BE2C (cell line): ENCODE measurements at places on chromosomes 3 and 15.

GRCh38 chr3:119794971-119795612, 13.2 kb downstream of the NR1I2 start:
- peak; percentile 20 for DNase-seq

GRCh38 chr3:15635121-15635661, 33.6 kb downstream of the BTD start:
- no peak for DNase-seq

- peak; percentile 68 for DNase-seq
These were observed 116.3 kb downstream of the RPL22L1 start for GRCh38 chr3:170753421-170754310.

DNA sequence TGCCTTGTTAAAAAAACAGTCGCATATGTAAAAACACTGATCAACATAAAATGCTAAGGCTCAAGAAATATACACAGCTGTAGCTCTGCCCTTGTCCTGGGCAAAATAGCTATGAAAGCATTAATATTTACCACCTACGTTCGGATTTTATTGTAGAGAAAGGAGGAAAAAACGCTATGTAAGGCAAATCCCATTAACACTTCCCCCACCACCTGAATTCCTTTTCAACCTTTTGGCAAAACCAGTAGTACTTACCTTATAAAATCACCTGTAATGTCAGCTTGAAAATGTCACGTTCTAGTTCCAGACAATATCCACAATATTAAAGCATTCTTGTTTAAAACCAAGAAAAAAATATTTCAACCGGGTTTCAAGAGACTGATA, 3.6 kb downstream of the TRA2B start:
- DNase-seq = no peak

GRCh38 chr3:128551867-128552266, 58.9 kb upstream of the GATA2 start:
- DNase-seq = no peak

GRCh38 chr3:12299026-12299425, 10.2 kb downstream of the PPARG start:
- no peak for DNase-seq

GRCh38 chr15:78977591-78978347, 32.9 kb upstream of the CTSH start:
- no peak for DNase-seq

DNA sequence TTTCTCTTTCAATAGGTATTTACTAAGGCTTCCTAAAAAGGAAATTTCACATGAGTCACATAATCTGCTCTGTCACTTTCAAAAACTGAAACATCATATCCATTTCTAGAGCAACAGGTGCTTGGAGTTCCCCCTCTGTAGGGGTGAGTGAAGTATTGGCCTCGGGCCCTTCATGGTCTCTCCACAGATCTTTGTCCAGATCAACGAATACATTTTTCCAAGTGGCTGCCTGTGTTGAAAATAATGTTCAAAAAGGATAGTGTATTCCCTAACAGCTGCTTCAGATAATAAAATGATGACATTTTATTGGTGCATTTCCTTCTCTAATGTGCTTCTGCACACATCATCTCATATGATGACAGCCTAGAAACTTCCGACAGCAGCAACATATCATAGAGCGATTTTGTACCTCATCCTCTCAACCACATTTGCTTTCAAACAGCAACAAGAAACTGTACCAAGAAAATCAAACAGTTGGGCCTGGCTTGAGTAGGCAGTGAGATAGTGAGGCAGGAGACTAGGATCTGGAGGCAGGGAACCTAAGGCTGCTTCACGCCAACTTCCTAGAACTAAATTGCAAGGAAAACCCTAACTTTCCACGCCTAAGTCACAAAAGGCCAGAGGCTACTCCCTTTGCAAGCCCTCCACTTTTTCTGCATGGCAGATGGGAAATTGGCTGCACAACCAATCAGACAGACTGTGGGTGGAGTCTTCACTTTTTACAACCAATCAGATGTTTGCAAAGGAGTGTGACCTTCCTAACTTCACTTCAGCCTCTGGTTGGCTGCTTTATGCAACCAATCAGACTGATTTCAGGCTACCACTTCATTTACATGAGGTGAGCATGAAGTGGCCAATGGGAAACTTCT, 340.2 kb downstream of the LRRC3B start:
- no peak for DNase-seq

- DNase-seq = no peak
These were observed 20.4 kb upstream of the SLC25A38 start for GRCh38 chr3:39362812-39363211.

DNA sequence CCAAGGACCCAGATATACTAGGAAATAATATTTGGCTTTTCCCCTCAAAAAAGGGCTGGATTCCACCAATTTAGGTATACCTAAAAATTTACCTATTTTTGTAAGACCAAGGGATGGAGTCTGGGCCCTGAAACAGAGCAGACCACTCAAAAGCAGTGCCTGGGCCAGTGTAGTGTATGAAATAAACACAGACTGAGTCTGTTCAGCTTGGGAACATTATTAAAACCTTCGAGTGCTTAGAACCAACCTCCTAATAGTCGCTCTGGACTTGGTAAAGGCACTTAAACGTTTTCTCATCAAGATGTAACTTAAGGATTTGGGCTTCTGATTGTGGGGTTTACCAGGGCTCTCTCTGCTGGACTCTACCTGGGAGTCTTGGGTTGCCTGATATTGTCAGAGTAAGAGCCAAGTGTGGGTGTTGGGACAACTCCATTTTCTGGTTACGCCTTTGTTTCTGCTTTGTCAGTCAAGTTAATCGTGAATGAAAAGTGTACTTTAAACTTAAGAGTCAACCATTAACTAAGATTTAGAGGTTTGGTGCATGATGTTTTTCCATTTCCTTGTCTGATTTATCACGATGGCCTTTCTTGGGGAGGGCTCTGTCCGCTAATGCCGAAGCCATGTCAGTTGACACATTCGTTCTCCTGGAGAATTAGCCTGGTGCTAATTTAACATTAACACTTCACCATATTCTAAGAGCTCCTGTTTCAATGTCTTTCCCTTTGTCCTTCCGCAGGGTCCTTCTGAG, 221.0 kb upstream of the TPM1 start:
- no peak for DNase-seq

GRCh38 chr3:10011631-10012030, 14.6 kb upstream of the FANCD2 start:
- no peak for DNase-seq

- no peak for DNase-seq
These were observed 19.3 kb upstream of the CCNDBP1 start for GRCh38 chr15:43165801-43166325.

GRCh38 chr15:67992411-67992810, 61.7 kb upstream of the PIAS1 start:
- no peak for DNase-seq

DNA sequence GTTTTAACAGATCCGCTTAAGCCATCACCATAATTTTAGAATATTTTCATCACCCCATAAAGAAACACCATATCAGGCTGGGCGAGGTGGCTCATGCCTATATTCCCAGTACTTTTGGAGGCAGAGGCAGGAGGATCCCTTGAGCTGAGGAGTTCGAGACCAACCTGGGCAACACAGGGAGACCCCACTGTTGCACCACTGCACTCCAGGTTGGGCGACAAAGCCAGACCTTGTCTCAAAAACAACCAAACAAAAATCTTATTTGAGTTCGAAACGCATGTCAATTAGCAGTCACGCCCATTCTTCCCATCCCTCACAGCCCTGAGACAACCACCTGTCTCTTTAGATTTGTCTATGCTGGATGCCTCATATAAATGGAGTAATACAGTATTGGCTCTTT, 119.9 kb downstream of the KLF13 start:
- no peak for DNase-seq
